ENCODE measurements at places on chromosomes 16 and 17.

GRCh38 chr16:89297156-89297874, 79.8 kb downstream of the ZNF778 start:
- DNase-seq = peak; percentile 39

DNA sequence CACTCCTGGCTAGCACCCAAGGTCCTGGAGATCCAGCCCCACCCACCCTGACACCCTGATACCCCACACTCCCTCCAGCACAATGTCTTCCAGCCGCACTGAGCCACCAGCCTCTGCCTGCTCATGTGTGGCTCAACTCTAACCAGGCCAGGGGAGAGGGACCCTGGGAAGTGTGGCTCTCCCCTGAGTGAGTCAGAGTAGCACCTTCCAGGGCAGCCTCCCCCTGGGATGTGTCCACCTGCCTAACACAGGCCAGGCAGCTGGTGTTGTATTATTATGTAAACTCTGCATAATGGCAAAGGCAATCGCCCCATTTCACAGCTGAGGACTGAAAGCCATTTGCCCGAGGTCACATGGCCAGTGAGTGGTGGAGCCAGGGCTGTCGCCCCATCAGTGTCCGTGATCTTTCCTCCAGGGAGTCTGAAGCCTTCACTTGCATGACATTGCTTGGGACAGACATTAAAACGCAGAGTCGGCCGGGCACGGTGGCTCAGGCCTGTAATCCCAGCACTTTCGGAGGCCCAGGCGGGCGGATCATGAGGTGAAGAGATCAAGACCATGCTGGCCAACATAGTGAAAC, 84.2 kb upstream of the FOXF1 start:
- DNase-seq = no peak

DNA sequence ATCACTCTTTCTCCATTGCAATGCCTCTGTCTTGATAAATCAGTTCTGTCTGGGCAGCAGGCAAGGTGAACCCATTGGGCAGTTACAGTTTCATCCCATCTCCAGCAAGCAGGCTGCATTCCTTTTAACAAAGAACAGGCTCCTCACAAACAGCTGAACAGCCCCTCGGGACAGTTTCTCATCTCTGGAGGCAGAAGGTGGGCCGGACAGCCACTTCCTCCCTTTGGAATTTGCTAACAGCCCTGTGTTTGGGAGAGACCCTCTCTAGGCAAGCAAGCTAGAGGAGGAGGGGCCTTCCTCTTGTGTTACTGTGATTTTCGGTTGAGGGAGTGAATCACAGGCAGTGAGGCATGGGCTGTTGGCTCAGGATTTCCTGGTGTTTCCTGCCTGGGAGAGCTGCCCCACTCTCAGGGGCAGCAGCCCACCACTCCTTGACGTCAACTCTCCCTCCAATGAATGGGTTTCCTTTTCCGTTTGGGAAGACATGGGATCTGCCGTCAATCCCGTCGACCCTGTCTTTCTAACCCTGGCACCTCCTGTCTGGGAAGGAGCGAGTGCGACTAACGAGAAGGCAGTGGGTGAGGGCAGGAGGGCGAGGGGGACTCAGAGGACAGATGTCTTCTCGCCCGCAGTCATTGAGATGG, 3.7 kb upstream of the PGS1 start:
- peak; percentile 84 for DNase-seq

DNA sequence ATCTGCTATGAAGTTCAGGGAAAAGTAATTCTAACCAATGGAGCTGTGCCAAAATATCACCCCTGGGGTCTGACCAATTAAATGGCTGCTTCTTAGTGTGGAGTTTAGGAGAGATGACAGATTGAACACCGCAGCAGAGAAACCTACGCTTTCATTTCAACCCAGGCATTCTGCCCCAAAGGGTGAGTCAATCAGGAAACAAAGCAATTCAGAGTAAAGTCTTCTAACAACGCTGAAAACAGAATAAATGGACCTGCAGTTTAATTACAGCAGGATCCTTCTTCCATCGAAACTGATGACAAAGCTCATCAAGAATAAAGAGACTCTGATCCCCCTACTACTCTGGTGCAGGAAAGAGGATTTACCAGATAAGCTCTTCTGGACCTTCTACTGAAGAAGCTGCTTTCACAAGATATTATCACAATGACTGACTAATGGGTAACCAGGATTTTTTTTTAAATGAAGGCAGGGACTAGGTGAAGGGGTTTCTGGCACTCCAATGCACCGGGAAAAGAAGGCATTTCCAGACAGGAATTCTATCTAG, 16.7 kb downstream of the RFFL start:
- no peak for DNase-seq

DNA sequence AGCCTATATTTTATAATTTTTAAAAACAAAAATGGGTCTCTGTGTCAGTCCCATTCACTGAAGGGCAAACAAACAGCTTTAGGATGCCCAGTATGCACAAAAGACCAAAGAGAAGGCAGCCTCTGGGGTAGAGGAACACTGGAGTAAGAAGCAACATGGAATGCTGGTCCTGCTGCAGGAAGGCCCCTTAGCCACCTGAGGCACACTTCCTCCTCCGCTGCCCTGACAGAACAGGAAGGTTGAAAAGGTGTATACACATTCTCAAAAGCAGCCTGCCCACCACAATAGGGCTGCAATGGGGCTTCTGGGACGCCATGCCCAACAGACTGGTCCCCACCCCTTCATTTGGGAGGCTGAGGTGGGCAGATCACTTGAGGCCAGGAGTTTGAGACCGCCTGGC, 19.5 kb downstream of the TOM1L2 start:
- DNase-seq = peak; percentile 56

DNA sequence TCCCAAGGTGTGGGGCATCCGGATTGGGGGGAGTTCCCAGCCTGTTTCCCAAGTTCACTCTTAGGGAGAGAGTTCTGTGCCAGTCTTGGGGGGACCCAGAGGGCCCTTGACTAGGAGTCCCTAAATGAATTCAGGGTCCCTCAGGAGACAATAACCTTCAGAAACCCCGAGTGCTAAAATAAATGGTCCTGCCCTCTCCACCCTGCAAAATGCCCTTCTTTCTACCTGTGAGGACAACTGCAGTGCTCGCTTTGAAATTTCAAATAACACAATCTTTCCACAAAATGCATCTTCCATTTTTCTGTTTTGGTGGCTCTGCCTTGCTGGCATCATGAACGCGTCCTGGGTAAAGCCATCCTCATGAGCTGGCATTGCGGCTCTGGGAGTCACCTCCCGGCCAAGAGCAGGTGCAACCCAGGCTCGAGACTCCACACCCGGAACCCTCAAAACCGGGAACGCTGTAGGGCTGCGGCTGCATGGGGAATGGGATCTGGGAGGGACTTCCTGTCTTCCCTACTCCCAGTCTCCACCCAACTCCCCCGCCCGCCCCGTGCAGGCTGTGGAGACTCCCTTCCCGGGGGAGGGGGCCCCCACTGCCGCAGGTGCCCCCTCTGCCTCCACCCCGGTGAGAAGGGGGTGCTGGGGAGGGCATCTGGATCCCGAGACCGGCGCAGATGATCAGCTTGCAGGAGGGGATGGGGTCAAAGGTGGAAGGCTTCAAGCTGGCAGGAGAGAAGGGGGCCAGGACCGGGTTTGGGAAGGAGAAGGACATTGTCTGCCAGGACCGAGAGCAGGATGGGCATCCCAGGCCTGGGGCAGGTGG, at the start of gene ZNF205:
Gene ZNF205, plus strand, starts transcription at position 529 of the 823 bp plus-strand sequence. CDS start 845 bp downstream, outside the sequence.
- peak; percentile 93 for DNase-seq

DNA sequence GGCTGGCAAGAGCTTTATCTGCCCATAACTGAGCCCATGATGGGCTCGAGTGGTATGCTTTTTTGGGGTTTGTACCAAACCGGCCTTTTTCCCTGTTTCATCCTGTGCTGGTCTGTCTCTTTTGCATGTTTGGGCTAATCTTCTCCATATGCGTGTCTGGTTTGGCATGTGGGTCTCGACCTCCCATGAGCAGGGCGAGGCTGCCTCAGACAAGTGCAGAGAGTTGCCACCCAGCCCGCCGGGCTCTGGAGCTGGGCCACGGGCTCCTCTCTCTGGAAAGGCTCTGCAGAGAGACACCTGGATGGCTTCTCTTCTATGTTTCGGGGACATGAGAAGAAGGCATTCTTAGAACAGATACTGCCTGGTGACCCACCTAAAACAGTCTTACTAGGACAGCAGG, 67.8 kb upstream of the TBX2 start:
- no peak for DNase-seq
